ENCODE measurements at places on chromosomes 2 and 18.

DNA sequence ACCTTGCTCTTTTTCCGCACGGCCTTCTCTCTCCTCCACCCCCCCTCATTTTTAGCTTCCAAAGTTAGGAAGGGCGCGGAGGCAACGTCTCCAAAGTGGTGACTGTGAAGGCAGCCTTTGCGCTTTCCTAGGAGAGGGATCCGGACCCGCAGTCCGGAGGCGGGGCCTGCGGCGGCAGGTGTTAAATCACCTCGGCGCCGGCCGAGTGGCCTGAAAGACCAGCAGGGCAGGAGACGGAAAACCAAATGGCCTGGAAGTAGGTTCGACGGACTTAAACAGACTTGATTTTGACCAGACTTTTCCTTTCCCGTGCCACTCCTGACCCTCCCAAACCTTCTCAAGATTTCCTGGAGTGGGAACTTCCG is 615 bp downstream of the GORASP2 start:
- DNase-seq = peak; percentile 9

DNA sequence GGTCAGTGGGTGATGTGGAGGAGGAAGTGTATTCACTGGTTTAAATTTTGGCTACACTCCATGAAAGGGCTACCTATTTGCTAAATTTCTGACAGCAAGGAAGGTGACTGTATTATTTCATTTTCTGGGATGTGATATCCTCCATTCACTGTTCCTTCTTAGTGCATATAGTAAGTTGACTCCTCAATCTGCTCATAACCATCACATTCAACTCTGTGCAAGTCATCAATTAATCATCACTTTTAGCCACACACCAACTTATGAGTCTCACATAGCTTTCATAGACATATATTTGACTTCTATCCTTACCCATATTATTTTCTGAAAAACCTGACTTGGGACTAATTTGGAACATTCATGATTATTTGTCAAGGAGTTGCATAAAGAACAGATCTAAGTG is 16.9 kb downstream of the KLHL41 start:
- no peak for DNase-seq

DNA sequence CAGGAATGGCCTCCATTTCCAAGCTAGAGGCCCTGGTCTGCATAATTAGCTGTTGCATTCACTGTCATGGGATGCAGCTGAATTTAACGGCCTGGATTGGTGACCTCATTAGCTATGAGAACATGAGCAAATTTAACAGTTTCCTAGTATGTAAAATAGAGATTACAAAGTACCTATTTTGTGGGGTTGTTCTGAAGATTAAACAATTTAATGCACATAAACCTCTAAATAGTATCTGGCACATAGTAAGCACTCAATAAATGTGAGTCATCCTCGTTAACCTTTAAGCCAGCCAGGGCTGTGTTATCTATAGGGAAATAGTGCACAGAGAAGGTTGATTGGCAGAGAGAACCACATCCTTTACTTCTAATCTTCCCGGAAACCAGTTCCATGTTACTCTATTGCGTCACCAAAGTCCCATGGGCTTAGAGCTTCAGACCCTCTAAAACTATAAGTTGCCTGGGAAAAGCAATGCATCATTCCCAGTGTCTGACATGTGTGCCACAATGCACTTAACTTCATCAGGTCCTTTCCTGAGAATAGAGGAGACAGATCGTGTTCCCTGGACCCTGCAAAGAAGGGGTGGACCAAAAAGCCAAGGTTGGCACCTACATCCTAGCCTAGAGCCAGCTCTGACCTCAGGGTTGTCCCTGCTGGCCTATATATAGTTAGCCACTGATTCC is 196.5 kb downstream of the LNPK start:
- DNase-seq = no peak

- DNase-seq = no peak
Observed at GRCh38 chr2:105117565-105117964, 79.7 kb downstream of the MRPS9 start.

DNA sequence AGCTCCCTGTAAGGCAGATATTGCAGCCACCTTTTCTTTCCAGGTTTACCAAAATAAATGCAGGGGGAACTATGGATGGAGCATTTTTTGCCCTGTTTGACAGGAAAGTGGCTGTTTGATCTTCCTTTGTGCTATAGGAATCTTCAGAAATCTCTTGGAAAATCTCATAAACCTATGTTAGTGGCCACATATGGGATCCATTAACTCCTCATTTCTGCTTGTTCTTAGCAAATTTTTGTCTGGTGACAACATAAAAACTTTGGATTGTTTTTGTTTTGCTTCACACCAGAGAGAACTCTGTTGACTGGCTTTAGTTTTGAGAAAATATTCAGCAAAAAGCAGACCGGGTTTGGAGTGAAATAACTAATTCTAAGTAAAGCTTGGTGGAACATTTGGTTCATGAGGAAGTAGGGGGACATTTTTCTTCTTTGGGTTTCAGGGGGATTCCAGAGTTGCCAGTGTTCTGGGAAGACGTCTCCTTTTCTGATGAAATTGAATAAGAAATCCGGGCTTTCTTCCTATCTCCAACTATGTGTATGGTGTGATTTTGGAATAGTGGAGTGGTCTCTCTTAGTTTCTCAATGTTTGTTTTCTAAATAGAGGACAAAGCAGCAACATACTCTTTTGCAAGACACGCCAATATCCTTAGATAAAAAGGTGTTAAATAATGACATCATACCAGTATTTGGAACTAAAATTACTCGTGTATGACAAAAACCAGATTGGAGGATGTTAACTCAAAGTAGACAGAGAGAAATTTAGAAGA is 174.4 kb downstream of the ICOS start:
- no peak for DNase-seq

GRCh38 chr2:19850056-19851050 is 51.4 kb downstream of the TTC32 start:
- DNase-seq = no peak

DNA sequence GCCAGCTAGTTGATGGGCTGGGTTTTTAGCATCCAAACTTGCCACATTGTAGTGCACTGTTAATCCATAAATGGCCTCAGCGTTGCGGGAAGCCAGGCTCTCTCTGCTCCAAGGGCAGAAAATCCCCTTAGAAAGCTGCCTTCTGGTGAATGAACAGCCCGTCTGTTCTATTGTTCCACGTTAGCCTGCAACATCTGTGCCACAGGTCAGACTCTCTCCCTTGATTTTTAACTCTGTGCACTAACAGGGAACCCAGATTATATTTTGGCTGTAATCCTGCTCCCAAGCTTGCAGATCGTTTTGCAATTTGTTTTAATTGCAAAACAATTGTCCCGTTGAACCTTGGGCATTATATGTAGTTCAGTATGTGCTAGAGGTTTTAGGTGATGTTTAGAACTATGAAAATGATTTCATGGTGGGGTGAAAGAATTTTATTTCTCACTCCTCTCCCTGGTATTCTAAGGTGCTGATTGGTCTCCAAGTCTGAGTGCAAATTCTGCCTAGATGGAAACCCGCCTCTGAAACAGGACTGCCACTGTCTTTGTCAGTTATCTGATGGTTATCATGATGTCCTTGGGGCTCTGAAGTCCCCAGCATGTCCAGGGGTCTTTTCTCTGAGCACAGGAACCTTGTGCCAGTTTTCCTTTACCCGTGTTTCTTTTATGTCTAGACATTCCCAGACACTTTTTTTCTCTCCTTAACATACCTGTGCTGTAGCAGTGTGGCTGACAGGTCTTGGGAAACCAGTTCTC is 106.6 kb downstream of the MAP4K4 start:
- no peak for DNase-seq

- no peak for DNase-seq
Observed at GRCh38 chr2:38265461-38265860, 111.6 kb downstream of the ATL2 start.

GRCh38 chr2:8576525-8577167 is 105.2 kb upstream of the ID2 start:
- no peak for DNase-seq

- no peak for DNase-seq
Observed at GRCh38 chr18:74840492-74841167, 243.0 kb downstream of the ZNF407 start.

DNA sequence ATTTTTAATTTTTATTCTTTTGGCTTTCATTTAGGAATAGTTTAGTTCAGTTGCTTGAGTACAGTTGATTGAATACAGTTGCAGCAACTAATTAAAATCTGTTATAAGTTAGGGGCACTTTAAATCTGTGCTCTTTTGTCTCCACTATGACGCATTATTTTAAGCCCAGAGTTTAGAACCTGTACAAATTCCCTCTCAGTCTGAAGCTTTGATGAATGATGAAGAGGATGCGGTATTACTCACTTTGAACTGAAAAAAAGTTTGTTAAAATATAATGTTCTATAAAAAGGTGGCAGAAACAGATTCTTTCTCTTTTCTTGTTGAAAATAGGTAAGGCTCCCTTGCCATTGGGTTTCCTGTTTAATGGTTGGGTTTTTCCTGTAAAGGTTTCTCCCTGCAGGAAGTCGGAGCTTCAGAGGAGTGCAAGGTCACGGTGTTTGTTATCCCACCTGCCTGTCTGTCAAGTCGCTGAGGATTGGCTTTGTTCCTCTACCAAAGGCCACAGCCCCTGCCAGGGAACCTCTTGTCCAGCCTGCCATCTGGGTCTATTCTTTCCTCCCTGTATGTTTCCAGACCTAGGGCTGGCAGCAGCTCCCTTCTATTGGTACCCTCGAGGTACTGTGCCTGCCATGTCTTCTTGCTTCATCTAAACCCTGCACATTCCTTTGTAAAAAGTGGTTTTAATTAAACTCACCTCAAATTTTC is 43.8 kb upstream of the FN1 start:
- DNase-seq = no peak

DNA sequence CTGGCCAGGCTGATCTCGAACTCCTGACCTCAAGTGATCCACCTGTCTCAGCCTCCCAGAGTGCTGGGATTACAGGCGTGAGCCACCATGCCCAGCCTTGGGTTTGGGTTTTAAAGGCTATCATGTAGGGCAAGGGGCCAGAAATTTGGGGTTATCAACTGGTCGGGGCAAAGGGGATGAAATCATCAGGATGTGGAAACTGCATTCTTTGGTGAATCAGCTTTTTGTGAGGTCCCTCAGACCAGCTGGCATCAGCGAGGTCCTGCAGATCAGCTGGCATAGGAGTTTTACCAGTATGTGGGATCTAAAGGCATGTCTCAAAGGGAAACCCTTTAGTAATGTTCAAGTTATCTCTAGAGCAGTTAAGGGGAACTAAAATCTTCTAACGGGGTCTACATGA is 6.4 kb upstream of the GEMIN6 start:
- DNase-seq = no peak

GRCh38 chr18:25743646-25744151 is 346.7 kb downstream of the SS18 start:
- no peak for DNase-seq

GRCh38 chr2:66580166-66581049 is 145.5 kb downstream of the MEIS1 start:
- DNase-seq = no peak

- DNase-seq = no peak
Observed at GRCh38 chr2:24328010-24328409, 32.3 kb downstream of the ITSN2 start.

DNA sequence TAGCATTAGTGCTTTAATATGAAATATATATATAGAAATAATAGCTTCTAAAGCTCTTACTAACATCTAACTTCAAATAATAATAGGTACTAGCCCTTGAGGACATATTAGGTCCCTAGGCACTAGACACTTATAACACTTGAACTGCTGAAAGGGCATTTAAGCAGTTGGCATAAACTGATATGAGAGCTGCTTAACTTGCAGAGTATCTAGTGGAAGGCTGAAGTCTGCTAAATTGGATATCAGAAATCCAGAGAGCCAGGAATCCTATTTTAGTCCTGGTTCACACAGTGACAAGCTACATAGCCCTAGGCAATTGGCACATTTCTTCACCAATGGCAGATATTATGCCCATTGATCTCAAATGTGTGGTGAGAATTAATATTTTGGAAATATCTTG is 326.9 kb upstream of the UBE2E3 start:
- DNase-seq = no peak

- no peak for DNase-seq
Observed at GRCh38 chr2:220166616-220167015, 539.2 kb downstream of the SLC4A3 start.

- DNase-seq = no peak
Observed at GRCh38 chr18:46298511-46298910, 194.3 kb downstream of the HAUS1 start.

DNA sequence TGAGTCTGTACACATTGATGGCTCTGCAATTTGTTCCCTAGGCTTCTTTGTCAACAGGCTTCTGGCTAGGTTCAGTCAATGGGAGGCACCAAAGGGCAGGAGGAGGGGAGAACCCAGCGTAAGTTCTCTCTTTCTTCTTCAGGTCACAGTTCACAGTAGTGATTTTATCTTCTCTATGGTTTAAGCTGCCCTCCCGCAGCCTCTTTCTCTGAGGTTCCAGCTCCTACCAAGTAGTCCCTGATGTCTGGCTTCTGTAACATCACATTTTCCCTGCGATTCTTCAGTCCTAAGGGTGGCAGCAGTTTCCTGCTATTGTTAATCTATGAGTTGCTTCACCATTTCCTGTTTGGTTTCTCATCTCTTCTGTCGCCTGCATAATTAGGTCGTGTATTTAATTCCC is 107.4 kb downstream of the CPO start:
- DNase-seq = peak; percentile 7

- DNase-seq = no peak
Observed at GRCh38 chr2:95053543-95053942, 28.0 kb downstream of the MAL start.

DNA sequence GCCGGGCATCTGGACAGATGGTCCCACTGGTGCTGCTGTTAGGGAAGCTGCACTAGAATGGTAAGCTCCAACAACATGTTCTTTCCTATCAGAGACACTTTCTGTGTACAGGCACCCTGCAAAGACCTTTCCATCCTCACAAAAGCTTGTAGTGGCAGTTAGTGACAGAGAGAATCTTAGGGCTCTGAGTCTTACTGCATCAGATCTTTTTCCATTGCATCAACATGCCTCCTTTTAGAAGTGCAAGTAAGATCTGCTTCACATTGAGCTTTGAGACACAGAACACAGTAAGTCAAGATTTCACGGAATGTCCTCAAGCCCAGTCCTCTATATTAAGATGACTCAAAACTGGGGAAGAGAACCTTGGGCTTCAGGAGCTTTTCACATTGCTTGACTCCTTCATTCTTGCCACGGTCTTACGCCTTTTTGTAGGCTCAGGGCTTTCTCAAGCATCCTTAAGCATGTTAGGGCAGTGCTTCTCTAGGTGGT is 52.6 kb downstream of the ARL4C start:
- no peak for DNase-seq

- no peak for DNase-seq
Observed at GRCh38 chr2:65429786-65430602, 2.4 kb downstream of the SPRED2 start.

DNA sequence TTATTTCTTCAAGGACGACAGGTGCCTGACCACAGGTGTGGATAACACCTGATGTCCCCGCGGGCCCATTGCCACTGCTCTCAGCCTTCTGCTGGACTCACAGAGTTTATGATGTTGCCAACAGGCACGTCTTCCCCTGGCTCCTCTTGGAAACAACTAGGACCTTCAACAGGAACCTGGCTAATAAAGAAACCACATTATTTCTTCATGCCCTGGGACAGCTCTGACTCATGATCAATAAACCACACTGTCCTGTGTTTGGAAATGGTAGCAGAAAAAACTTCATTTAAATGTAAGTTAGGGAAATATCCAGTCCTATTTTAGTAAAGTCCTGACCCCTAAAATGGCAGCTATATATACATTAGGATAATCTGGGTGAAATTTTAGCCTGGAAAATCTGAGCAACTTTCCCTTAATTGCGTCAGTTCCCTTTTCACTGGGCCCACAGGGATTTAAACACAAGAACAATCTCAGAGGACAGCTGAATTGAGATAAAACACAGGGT is 158.9 kb downstream of the VAPA start:
- no peak for DNase-seq

Data from stimulated activated CD4-positive, alpha-beta T cell treated with anti-CD3 and anti-CD28 coated beads, Interleukin-2, amount 100 ng/mL, for 4 hours (primary cell).